ENCODE measurements at places on chromosomes 4 and X. TPM values are rescaled to one million over a fixed set of nuclear protein-coding genes. Genes with fewer than 3 reads are reported as not detected.
A peak's percentile ranks its signal among the peaks of the same experiment; 100 is the strongest.

DNA sequence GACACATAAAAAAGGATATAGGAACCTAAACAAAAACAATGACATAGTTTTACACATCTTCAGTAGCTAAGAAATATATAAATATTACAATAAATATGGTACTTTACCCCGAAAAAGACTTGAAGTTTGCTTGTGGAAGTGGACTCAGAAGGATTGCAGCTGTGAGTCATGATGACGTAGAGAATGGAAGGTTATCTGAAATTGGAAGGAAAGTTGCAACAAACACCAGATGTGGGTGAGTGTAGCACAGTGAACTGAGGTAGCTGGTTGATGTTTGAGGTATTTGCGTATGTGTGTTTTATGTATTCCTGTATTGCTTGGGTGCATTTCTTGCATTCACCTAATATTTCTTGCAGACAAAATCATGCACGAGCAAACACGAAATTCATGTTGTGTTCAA is 113.0 kb downstream of the ARX start:
- DNase-seq, result no peak

DNA sequence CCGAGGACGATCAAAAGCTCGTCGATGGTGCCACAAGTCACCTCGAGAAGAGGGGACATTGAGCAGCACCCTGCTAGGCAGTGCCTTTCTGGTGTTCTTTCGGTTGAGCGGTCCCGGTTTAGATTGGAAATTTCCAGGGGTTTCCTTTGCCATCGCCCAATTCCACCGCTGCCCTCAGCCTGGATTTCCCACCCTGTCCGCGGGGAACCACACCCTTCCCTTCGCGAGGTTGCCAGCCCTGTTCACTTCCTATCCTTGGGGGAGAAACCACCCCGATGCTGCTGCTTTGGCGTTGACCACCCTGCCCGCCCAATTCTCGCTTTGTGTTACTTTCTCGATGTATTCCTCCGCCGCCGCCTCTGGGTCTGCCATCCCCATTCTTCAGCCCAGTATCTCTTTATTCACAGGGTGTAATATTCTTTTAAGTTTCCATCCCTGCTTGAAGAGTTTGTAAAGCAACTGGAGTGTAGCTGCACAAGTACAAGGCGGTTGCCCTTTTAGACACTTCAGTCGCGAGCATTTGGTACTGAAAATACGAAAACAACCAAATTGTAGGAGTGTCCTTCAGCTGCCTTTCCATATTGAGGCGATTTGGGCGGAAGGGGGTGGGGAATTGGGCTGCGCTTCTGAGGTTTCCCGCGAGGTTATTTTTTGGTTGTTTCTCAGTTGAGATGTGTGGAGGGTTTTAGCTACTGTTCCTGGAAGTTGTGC is 1.1 kb downstream of the OGT start:
- DNase-seq, result peak; percentile 27

GRCh38 chr4:6633091-6633906 is 7.2 kb upstream of the MRFAP1 start:
- DNase-seq, result no peak

GRCh38 chr4:187065396-187065795 is 341.7 kb upstream of the FAT1 start:
- no peak for DNase-seq

DNA sequence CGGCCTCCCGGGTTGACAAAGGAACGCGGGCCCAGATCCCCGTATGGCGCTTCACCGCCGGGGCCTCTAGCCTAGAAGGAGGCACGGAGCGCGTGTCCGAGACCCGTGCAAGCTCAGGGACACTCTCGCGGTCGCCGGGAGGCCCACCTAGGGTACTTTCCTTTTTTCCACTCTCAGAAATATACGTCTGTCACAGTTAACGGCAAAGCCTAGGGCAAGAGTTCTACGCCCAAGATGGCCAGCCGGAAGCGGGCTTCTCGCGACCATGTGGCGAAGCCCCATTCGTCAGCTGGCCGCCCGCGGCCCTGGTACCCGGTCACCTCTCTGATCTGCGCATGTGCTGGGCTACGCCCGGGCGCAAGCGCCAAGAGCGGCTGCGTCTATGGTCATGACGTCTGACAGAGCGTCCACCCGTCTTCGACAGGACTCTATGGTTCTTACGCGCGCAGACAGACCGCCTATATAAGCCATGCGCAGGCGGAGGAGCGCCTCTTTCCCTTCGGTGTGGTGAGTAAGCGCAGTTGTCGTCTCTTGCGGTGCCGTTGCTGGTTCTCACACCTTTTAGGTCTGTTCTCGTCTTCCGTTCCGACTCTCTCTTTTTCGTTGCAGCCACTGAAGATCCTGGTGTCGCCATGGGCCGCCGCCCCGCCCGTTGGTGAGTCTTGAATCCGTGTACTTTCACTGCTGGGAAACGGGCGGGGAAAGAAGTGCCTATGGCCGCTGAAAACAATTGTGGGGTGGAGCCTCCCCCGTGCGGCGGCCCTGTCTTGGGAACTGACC is at the start of gene RPL10:
RPL10 (plus strand) TSS at position 490 of the 780 bp plus-strand sequence; CDS start at position 633, 143 bp downstream.
- peak; percentile 98 for DNase-seq

- no peak for DNase-seq
Measured at GRCh38 chrX:15781961-15782699, 8.2 kb upstream of the ZRSR2 start.

GRCh38 chrX:141176586-141177451 is at the start of gene LDOC1:
Gene LDOC1 (minus strand): TSS chrX:141177129. CDS start chrX:141177021, 108 bp downstream.
- DNase-seq, result peak; percentile 31

- no peak for DNase-seq
Measured at GRCh38 chr4:151031831-151032605, 16.9 kb upstream of the LRBA start.

GRCh38 chr4:7430965-7431695 is 3.6 kb downstream of the PSAPL1 start:
- peak; percentile 86 for DNase-seq

- no peak for DNase-seq
Measured at GRCh38 chr4:170022211-170022610, 4.0 kb downstream of the MFAP3L start.

- no peak for DNase-seq
Measured at GRCh38 chrX:134623293-134624045, 34.8 kb downstream of the PLAC1 start.

GRCh38 chrX:82757614-82758013 is 750.5 kb upstream of the POU3F4 start:
- no peak for DNase-seq

GRCh38 chr4:169622566-169622965 is 2.2 kb downstream of the CLCN3 start:
- DNase-seq, result no peak

GRCh38 chr4:146098978-146099377 is 76.5 kb upstream of the LSM6 start:
- DNase-seq, result no peak

GRCh38 chr4:144480068-144480467 is 165.9 kb upstream of the HHIP start:
- DNase-seq, result no peak

- no peak for DNase-seq
Measured at GRCh38 chrX:56468441-56468840, 95.0 kb upstream of the UBQLN2 start.

Gene TMEM271
- 3.0 TPM for total RNA-seq

Gene CNKSR2
- total RNA-seq, result 3.3 TPM

Gene GAGE12D
- total RNA-seq, result not detected

Gene DCAF12L2
- not detected for total RNA-seq

Gene ADGRG2
- total RNA-seq, result 0.61 TPM

Gene TCEAL8
- total RNA-seq, result 38.4 TPM

Gene UGT2B11
- total RNA-seq, result not detected

Gene SPON2
- 33.8 TPM for total RNA-seq

Gene AFAP1
- 19.1 TPM for total RNA-seq

Gene EREG
- total RNA-seq, result 52.1 TPM

Data from lower leg skin (tissue), 4 donors.